ENCODE measurements at places on chromosomes 4 and X.

DNA sequence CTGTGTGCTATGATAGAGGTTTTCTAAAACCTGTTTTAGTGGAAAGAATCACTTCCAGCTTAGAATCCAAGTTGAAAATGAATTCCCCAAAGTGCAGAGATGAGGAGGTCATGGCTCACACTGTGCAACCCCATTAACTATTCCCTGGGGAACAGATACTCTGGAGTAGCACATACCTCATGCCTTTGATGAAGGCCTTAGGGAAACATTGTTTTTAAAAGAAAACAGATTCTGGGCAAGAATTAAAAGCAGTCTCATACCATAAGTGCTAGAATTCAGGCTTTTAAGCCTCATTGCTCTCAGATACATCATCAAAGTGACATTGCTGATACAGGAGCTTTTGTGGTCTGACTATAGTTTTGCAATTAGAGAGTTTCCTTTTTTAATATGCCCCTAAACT lies 115.1 kb downstream of the NDST4 start:
- no peak for DNase-seq

DNA sequence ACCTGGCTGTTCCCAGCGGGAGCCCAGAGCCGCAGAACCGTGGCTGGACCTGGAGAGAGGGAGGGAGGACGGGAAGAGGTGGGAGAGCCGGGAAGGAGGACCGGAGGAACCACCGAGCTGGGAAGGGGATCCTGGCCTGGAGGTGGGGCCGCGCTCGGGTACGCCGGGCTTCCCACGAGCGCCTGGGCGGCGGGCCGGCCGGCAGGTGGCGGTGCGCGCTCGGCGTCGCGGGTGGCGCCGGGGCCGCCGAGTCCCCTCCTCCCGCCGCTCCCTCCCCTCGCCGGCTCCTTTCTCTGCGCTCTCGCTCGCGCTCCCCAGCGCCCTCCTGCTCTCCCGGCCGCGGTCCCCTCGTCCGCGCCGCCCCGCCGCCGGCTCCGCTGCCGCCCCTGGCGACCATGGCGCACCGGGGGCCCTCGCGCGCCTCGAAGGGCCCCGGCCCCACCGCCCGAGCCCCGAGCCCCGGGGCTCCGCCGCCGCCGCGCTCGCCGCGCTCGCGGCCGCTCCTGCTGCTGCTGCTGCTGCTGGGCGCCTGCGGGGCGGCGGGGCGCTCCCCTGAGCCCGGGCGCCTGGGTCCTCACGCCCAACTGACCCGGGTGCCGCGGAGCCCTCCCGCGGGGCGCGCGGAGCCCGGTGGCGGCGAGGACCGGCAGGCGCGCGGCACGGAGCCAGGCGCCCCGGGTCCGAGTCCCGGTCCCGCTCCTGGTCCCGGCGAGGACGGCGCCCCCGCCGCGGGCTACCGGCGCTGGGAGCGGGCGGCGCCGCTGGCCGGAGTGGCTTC lies at the start of gene SORCS2:
Gene SORCS2, plus strand, starts transcription at position 287 of the 778 bp plus-strand sequence.
- peak; percentile 8 for DNase-seq

GRCh38 chrX:15277604-15278003 lies 7.7 kb upstream of the ASB9 start:
- no peak for DNase-seq

GRCh38 chr4:188439641-188440311 lies 300.5 kb downstream of the TRIML1 start:
- DNase-seq = peak; percentile 88

DNA sequence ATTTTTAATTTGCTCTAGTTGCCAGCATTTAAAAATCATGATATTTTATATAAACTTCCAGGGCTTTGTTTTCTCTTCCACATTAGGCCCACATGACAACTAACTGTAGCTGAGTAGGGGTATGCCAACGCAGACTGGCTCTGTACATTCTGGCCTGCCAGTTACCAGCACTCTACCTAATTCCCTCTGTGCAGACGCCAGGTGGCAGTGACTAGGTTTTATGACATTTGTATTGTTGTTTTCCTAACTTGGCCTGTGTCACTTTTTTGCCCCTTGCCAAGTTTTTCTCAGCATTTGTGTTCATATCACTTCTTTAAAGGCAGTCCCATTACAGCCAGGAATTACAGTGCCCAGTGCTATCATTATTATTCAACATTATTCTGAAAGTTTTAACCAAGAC lies 347.5 kb downstream of the NKX6-1 start:
- DNase-seq = no peak

- DNase-seq = no peak
These were observed 363.3 kb upstream of the MAGEB2 start for GRCh38 chrX:29851857-29852605.

- no peak for DNase-seq
These were observed 127.1 kb upstream of the DCAF8L1 start for GRCh38 chrX:28108186-28108945.

GRCh38 chr4:24745172-24745895 lies 50.0 kb upstream of the SOD3 start:
- no peak for DNase-seq

DNA sequence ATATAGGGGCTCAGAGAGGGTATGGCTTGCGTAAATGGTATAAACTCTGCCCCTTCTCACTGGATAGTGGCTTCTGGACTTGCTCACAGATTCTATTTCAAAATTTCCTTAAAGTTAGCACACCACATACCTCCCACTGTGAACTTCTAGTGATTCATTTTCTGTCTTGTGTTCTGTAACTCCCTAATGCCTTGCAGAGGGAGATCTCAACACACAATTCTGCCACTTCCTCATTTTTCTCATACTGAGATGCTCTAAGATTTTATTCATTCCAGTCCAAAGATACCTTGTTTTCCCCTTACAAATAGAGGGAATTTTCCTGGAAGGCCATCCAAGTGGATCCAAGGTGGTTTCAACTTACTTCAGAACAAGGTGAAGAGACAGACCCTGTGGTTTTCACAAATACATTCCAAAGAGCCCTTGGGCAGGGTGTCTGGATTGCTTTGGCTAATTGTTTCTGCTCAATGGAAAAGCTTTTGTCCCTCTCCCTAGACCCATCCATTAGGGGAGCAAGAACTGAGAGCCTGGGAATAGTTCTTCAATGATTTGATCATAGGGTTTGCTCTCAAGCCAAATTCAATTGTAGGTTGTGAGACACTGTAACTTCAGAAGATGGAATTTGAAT lies 52.1 kb upstream of the CAPN6 start:
- DNase-seq = no peak

DNA sequence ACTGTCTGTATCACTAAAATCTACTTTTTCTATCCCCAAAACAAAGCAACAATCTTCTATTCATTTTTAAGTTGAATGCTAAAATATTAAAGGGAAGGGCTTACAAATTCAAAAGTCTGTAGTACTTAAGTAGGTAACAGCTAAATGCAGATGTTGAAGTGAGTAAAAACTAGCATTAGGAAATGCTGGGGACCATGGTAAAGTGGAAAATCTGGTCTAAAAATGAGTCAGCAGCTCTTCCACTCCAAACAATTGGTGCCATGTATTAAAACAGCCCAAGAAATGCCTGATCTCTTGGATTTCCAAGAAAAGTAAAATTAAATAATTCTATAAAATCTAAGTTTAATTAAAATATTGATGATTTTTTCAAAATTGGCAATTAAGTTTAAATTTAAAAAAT lies 73.3 kb upstream of the PPP3CA start:
- DNase-seq = no peak

DNA sequence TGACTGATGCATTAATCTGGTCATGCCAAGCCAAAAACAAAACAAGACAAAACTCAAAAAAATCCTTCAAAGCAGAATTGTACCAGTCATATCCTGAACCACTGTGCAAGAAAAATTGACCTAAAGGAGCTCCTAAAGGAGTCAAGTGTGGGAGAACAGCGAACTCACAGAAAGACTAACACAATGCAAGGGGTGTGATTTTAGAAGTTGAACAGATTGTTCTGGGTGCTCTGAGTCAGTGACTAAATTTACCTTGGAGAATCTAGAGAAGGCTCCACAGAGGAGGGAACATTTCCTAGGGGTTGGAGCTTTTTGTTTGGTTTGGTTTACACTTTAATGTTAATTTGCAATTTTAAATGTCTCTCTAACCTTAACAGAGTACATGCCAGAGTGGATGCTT lies 48.9 kb upstream of the PHF8 start:
- no peak for DNase-seq

DNA sequence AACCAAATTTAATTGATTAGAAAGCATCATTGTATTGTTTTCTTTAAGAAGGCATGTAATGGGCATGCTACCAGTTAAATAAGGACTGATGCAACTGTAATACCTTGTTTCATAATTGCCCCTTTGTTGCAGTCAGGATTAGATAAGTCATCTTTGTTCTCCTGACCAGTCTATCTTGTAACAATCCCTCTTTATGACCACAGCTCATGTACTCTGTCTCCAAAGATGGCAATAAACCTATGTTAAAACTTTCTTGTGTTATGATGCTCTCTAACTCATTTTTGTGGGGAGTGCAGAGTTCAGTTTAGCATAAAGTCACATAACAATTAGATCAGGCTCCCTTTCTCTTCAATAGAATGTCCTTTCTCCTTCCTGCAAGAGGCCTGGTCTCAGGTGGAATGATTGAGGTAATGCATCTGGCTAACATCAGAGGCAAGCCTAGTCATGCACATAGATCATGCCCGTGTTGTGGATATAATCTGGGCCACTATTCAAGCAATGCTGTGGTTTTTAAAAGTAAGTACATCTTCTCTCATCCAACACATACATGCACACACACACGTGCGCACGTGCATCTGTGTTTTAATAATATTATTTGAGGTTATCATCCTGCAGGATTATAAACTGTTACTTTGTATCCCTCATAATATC lies 45.6 kb downstream of the TMEM154 start:
- DNase-seq = no peak

GRCh38 chrX:96446524-96446923 lies 238.1 kb upstream of the DIAPH2 start:
- DNase-seq = no peak

DNA sequence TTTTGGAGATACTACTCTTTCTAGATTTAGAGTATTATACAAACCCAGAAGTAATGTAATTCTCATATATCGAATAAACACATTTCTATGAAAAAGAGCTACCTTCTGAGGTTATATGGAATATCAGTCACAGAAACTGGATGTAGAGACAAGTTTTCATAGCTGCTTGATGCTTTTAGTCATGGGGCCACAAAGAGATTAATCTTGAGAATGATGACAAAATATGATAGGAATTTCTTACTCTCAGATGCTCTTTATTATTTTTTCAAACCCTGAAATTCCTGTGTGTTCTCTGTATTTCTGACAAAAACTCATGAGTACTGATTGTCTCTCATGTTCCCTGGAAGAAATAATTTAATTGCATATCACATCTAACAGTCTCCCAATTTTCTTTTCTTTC lies 662.5 kb downstream of the RAPGEF2 start:
- no peak for DNase-seq

- DNase-seq = no peak
These were observed 2188.9 kb upstream of the TENM3 start for GRCh38 chr4:180054291-180054690.

DNA sequence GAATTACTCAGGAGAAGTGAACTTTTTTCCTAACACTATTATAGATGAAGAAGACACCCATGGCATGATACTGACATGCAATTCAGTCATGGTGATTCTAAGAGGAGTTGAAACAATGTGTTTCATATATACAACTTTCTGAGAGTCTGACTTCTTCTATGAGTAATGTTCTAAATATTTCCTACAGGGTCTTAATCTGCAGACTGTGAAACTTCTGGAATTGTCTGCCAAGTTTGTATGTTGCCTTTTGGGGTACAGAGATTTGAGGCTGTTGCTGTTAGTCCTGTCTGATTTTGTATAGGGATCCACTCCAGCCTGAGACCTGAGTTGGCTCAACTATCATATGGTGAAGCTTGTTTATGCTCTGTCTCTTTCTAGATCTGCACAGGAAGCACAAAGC lies 160.6 kb upstream of the GATB start:
- DNase-seq = no peak

DNA sequence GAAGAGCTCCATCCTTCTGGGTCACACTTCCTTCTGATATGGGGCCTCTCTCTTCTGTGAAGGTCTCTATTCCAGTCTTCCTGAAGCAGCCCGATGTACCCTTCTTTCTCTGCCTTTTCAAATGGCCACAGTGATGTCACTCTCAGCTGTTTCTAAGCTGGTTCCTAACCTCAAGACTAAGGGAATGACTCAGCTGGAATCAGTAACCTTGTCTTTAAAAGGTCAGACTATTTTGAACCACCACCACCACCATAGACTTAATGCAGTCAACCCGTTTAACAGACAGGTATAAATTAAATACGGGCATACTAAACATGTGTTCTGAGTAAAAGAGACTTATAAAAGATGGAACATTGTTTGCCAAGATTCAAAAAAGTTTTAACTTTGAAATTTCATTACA lies 121.0 kb downstream of the PPA2 start:
- no peak for DNase-seq

DNA sequence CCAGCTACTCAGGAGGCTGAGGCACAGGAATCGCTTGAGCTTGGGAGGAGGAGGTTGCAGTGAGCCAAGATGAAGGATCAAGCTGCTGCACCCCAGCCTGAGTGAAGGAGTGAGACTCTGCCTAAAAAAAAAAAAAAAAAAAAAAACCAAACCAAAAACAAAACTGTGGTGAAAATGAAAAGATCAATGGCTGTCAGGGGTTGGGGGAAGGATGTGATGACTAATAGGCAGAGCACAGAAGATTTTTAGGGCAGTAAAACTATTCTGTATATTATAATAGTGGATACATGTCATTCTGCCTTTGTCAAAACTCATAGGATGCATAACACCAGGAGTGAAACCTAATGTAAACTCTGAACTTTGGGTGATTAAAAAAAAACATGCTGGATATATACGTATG lies 69.9 kb upstream of the ELOVL6 start:
- DNase-seq = no peak

- DNase-seq = peak; percentile 34
These were observed 1.8 kb downstream of the MAML3 start for GRCh38 chr4:140152013-140152703.

- no peak for DNase-seq
These were observed 13.0 kb upstream of the NDUFC1 start for GRCh38 chr4:139315221-139315675.

DNA sequence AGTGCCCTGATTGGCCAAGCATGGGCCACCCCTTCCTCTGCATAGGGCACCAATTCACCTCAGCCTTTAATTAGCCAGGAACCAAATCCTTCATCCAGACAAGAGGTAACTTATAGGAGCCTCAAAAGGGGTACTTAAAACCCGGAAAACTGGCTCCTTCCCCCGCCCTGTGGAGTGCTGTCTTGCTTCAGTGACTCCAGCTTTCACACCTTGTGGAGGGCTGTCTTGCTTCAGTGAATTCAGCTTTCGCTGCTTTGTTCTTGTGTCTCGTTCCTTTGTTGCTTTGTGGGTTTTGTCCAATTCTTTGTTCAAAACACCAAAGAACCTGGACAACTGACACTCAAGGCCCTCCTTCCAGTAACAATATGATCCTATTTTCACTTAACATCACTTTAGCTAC lies 82.2 kb upstream of the FRG1 start:
- no peak for DNase-seq

DNA sequence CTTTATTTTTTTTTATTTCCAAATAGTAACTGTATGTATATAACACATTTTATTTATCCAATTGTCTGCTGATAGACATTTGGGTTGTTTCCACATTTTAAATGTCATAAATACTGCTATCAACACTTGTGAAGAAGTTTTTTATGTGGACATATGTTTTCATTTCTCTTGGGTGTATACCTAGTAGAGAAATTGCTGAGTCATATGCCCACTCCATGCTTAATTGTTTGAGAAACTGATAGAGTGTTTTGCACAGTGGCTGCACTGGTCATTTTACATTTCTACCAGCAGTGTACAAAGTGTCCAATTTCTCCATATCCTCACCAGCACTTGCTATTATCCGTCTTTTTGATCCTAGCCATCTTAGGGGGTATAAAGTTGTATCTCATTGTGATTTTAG lies 567.8 kb downstream of the GBA3 start:
- no peak for DNase-seq

- DNase-seq = no peak
These were observed 241.4 kb upstream of the CLNK start for GRCh38 chr4:10925996-10926395.
